ENCODE measurements at places on chromosomes 7 and 10.

GRCh38 chr10:10665750-10666149, 351.9 kb upstream of the CELF2 start:
- no peak for DNase-seq

- no peak for DNase-seq
Measured at GRCh38 chr10:127017541-127018297, 112.5 kb downstream of the DOCK1 start.

- DNase-seq = no peak
Measured at GRCh38 chr10:13970236-13970956, 360.3 kb downstream of the FRMD4A start.

- peak; percentile 49 for DNase-seq
Measured at GRCh38 chr10:125159932-125160855, at the start of gene CTBP2. TSS of gene CTBP2 (minus strand) at chr10:125160563.

DNA sequence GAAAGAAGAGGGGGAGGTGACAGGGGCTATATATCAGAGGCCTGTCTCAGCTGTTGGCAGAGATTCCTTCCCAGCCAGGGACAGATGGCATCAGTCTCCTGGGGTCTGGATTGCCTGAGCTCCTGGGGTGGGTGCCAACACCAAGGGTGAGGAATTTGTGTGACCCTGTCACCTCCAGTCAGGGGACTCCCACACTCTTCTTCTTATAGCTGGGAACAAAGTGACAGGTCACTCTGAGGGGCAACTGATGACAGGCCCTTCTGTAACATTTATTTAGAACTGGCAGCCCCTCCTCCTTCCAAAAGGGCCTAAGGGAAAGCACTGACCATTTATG, 53.7 kb upstream of the DUSP5 start:
- no peak for DNase-seq

GRCh38 chr10:69327463-69328379, 49.4 kb downstream of the HK1 start:
- DNase-seq = no peak

DNA sequence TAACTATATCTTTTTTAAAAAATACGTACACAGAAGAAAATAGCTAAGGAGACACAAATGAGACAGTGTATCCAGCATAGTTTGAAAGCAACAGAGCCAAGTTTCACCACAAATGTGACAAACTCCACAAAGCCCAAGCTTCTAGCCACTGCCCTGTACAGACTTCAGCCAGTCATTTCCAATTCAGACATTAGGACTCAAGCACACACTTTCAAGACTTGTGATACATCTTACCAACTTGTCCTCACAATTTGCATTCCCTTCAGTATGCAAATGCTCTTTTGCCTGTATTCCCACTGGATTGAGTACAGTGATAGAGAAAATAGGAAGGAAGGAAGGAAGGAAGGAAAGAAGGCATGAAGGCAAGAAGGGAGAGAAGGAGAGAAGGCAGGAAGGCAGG, 510.4 kb downstream of the KCNMA1 start:
- no peak for DNase-seq

GRCh38 chr7:35680403-35681013, 14.4 kb downstream of the HERPUD2 start:
- no peak for DNase-seq

DNA sequence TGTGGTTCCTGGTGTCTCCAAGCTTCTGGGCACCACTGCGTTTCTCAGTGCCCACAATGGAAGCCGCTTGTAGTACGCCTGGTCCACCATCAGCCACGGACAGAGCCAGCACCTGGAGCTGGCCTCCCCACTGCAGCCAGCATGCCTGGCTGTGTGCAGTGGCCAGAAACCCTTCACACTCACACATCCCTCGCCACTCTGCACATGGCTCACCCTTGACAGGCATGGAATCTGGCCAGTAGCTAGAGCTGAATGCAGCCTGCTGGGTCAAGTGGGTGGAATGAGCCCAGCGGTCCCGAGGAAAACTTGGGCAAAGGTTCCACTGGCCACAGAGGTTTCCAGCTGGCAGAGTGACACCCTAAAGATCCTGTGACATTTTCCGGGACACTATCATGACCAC, 146.0 kb upstream of the ADO start:
- no peak for DNase-seq

GRCh38 chr7:17521437-17521836, 223.0 kb downstream of the AHR start:
- DNase-seq = no peak

DNA sequence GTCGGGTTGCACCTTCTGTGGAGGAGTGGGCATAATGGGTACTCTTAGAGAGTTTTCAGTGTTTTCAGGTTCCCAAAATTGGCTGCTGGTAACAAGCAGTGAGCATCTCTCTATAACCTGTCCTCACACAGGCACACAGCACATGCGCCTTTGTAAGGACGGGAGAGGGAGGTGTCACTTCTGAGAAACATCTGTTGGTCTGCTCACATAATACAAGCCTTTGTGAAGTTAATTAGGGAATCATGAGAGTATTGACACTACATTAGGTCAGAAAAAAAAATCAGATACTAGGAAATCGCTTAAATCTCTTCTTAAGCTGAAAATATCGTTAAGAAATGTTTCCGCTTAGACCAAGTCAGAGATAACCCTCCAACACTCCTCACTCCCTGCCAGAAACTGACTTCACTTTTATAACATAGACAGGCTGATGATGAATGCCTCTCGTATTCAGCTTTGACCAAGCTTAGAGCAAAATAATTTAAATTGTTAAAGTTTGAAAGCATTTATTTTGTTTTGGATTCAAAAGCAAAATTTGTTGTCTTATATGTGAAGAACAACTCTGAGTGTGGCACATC, 769.7 kb downstream of the TNS3 start:
- no peak for DNase-seq

- no peak for DNase-seq
Measured at GRCh38 chr7:30575910-30576309, 18.8 kb upstream of the GARS1 start.

DNA sequence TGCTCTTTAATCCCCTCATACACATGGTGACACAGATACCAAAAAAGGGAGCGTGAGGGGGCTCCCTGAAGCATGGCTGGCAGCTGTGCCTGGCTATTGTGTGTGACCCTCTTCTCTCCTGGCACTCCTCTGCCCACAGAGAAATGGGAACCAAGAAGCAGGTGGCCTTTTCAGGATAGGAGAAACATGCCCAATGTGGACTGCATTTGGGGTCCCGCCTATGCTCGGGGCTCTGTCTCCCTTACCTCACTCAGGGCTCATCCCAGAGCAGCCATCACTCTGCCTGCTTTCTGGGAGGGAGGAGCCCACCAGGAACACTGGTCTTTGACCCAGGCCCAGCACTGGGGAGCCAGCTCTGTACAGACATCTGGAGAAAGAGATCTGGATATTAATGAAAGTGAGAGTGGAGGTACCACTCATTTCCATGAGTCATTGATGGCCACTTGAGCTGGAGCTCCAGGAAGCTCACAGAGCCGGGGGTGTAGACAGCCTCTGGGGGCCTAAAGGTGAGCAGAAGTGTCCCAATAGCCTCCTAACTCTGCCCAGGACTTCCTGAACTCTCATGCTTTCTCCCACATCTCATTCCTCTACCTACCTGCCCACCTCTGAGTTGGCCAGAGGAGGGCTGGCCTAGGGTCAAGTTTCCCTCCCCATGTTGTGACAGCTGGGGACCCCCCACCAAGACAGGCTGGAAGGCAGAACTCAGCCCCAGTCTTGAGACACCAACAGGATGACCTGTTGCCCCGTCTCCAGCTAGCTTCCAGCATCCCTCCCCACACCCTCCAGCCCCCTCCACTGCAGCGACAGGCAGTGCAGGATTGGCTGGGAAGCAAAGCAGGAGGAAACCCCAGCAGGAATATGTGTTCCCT, 42.6 kb downstream of the DRGX start:
- no peak for DNase-seq

DNA sequence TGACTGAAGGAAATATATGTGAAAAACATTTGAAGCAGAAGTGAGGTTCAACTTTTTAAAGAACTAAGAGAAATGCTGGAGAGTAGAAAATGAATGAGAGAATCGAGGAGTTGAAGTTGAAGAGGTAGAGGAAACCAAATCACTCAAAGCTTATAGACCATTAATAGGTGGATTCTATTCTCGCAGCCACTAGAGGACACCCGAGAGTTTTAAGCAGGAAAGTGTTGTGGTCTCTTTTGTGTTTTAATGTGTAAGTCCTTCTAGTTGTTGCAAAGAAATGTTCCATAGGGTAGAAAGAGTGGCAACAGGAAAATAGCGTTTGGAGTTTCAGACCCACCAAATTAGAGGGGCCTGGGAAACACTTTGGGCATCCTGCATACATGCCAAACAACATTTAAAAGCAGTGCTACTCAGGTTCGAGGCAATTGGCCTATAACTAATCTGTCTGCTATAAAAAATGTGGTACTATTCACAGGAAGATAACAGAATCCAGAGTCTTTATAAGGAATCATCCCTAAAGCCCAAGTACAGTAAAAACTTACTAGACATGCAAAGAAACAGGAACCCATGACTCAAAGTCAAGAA, 75.3 kb upstream of the TAS2R16 start:
- DNase-seq = no peak

DNA sequence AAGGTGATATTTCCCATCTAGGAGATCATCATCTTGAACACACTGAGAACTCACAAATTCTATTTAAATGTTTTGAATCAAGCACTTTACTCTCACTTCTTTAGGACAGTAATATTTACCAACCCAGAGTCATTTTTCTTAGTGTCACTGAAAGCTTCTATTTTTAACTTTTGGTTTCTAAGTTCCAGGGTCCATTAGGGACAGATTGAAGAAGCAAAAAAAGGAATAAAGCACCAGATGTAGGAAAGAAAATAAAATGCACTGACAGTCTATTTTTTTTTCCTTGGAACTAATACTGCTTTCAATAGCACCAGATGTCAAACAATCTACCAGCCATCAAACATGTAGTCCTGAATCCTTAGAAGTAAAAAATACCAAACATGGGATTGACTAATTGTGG, 526.7 kb upstream of the LRRN3 start:
- DNase-seq = no peak

DNA sequence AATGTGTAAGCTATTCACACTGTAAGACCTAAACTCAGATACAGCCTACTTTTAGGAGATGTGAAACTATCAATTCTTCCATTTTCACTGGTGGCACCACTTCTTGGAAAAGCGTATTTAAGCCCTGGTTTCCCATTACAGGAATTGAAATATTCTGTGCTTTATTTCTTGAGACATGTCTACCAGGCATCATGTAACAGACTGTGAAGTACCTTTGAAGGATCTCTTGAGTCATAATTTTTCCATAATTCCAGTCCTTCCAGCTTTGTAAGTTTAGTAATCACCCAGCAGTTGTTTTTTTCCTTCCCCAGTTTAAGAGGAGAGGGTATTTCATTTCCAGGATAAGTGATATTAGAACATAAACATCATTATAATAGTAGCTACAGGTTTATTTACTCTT, 186.0 kb upstream of the PRPS1L1 start:
- DNase-seq = no peak

GRCh38 chr10:43048301-43049051, 28.4 kb upstream of the RET start:
- no peak for DNase-seq

GRCh38 chr10:63268149-63268797, 135.1 kb downstream of the NRBF2 start:
- no peak for DNase-seq

- DNase-seq = no peak
Measured at GRCh38 chr7:33950047-33950714, 44.8 kb downstream of the BMPER start.

- DNase-seq = no peak
Measured at GRCh38 chr10:127922675-127923366, 15.9 kb downstream of the PTPRE start.

DNA sequence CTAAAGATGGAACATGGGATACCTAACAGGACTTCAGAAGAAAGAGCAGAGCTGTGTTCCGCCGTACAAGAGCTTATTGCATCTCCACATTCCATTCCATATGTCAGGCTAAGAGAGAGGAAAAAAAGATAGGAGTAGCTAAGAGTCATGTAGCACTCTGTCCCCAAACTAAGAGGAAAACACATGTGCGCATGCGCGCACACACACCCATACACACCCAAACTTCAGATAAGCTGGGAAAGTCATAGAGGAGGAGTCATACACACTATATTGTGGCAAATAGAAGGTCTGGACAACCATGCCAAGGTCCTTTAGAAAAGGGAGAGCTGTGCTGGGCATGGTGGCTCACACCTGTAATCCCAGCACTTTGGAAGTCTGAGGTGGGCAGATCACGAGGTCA, 132.4 kb downstream of the RAB11FIP2 start:
- DNase-seq = no peak

DNA sequence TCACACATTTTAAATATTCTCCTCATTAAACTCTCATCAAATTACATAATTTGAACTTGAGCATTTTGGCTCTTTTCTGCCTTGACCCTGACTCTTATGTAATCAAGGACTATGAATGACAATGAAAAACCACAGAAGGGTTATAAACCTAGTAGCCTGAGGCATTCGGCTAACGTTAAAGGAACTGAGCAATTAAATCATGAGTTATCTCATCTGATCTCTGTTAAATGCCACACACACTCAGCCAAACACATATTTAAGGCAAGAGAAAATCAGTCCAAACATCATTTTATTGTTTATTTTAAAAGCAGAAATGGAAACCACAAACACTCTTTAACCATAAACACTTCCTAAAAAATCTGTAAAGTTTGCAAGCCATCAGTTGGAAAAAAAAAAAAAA, 204.3 kb downstream of the DGKI start:
- DNase-seq = no peak

DNA sequence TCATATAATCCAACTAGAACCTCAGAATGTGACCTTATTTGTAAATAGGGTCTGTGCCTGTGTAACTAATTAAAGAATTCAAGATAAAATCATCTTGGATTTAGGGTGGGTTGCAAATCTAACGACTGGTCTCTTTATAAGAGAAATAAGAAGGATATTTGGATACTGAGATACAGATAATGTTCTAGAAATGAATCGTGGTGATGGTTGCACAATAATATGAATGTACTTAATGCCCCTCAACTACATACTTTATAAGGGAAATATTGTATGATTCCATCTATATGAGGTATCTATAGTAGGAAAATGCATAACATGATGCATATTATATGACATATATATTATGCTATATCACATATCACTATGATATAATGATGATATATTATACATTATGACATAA, 265.7 kb downstream of the SEMA3D start:
- no peak for DNase-seq

- DNase-seq = no peak
Measured at GRCh38 chr7:29806995-29807841, 910 bp downstream of the WIPF3 start.

All from NCI-H345 (cell line).